ENCODE measurements at places on chromosomes 1 and 21.

DNA sequence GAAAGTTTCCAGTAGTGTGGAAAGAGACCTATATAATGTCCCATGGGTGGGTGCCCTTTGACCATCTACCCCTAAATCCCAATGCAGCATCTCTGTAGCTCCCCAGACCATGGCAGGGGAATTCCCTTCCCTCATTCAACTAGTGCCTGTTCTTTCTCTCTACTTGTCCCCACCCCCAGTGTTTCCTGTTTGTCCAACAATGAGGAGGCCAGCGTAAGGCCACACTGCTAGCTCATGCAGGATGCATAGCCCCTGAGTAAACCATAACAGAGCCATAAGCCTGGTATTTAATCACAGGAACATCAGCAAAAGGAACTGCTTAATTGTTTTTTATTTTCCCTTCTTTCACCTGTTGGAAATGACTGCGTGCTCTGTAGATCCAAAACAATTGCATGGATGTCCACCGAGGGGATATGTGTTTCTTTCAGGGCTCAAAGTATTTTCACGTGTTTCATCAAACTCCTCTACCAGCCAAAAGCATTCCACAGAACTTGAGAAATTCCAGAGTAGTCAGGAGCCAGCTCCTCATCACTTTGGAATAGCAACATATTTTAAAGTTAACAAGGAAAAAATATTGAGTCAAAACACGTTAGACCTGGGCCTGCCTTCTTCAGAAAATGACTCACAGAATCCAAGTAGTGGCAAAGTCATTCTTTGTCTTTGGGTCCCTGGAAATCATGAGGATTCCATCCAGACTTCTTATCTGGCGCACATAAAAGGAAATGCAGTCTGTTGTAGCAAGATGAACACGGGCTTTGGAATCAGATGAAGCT lies 162.5 kb upstream of the SGIP1 start:
- peak; percentile 73 for DNase-seq

- no peak for DNase-seq
Observed at GRCh38 chr1:14238472-14239307, 359.8 kb upstream of the KAZN start.

- no peak for DNase-seq
Observed at GRCh38 chr1:184650177-184650866, 104.3 kb downstream of the EDEM3 start.

DNA sequence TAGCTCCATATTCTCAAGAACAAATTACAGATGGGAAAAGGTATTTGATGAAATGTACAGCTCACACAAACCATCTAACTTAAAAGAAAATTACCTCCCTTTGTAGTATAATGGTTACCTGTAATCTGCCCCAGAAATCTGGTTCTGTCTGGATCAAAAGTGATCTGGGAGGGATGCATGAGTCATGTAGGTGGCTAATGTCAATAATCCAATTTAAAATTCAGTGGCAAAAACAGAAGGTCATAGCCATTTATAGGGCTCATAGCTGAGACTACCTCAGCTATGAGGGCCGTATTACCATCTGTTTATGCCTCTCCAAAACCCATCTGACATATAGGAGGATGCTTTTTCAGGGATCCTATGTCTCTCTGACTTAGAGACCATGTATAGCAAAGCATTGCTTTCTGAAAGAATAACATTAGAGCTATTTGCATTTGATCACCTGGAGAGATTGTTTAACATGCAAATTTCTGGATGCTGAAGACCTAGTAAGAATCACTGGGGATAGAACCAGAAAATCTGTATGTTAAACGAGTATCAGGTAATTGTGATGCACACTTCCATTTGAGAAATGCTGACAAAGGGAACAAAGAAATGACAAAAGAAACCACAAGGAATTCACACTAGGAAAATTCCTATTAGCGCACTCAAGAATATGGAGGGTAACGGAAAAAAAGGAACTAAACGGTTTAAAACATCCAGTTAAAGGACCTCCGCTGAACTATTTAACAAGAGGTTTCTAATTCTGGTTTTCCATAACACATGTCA lies 17.6 kb downstream of the PAXBP1 start:
- DNase-seq = no peak

DNA sequence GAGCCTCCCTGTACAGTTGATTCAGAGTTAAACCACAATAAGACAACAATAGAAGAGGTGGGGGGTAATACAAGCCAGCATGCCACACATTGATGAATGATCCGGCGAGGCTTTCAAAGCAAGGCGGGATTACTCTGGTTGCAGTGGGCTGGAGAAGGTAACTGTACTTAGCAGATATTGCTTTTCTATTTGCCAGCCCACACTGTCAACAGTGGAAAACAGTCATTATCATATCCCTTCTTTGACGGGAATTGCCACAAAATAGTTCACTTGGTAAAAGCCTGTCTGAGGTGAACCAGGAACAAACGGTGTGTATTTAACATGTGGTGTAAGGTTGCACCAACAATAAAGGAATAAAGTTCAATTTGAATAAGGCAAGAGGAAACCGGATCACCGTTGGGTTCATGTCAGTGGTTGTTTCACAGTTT lies 5.8 kb upstream of the KCNJ15 start:
- no peak for DNase-seq

DNA sequence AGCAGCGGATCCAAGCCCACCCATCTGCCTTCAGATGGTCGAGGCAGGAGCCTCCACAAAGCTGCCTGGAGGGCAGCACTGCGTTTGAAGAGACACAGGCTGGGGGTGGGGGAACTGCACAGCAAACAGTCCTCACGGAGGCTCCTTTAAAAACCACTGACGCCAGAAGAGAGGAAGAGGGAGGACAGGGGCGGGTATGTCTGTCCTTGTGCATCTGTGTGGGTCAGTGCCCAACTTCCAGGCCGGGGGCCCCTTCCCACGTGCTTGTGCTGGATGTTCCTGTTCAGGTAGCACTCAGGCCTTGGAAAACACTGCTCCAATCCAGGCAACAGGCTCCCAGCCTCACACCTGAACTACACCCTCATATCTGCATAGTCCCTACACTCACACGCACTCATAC lies 7.7 kb downstream of the AHDC1 start:
- DNase-seq = no peak

GRCh38 chr21:14435423-14435822 lies 52.5 kb upstream of the HSPA13 start:
- DNase-seq = no peak

DNA sequence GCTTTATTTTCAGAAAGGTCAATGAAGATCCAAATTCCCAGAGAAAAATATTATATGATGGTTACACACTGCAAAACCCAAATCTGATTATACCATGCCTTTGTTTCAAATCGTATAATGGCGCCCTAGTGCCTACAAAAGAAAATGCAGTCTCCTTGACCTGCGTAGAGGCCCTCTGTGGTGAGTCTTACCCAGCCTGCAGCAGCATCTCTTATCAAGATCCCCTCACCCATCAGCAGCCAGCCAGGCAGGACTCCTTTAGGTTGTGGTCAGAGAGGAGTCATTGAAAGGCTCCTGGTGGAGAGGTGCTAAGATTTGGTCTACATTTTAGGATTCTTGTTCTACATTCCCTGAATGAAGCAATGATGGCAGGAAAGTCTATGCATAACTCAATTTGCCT lies 23.7 kb upstream of the DAB1 start:
- DNase-seq = no peak

DNA sequence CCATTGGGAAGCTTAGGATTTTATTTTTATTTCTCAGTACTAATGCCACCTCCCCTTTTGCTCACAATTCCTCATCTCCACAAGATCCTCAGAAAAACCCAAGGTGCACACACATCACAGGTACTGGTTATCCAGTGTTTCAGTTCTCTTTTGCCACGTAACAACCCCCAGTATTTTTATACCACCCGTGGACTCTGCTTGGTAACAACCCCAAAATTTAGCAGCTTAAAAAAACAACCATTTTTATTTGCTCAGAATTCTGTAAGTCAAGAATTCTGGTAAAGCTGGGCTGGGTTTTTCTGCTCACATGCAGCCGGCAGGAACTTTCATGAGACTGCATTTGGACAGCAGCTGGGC lies 180.0 kb downstream of the KAZN start:
- DNase-seq = no peak

DNA sequence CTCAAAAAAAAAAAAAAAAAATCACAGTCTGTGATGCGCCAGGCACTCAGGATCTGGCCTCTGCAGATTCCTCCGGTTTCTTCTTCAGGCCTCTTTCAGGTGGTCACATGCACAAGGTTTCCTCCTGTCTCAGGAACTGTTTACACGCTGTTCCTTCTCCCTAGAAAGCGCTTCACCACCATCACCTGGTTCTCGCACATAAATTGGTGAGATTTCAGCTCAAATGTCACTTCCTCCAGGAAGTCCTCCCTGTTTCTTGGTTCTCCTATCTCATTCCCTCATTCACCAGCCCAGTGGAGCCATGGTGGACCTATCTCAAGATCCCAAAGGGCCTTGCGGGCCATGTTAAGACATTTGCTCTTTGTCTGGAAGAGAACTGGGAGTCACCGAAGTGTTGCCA lies 26.7 kb downstream of the HMGN2 start:
- no peak for DNase-seq

DNA sequence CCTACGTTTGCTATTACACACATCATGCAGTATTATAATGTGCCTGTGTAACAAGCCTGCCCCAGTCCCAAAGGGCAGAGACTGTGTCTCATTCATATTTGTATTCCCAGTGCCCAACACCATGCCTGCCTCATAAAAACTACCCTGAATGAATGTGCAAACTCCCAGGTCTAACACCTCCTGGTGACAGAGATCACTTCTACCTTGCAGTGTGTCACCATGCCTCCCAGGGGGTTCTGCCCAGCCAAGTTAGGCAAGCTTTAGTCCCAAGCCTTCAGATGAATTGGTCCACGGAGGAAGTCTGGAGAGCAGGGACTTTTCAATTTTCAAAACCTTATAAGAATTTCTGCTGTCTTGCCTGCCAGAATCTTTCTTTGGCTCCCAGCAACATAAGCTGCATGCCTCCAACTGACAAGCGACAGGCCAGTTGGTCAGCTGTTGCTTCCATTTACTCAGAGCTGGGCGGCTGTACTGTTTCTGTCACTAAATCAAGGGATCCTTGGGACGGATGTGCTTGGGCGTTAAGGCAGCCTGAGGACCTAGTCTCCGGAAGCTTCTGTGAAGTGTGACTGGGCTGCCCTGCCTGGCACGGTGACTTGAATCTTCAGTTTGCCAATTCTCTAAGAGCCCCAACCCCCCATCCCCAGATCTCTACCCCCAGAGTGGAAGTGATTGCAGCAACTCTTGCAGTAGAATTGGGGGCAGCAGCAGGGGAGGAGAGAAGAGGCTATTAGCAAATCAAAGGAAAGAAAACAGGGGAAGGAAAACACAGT lies 1.2 kb downstream of the RXRG start:
- DNase-seq = no peak

Data from AG08395 (cell line).